ENCODE measurements at places on chromosomes 5 and 9.

DNA sequence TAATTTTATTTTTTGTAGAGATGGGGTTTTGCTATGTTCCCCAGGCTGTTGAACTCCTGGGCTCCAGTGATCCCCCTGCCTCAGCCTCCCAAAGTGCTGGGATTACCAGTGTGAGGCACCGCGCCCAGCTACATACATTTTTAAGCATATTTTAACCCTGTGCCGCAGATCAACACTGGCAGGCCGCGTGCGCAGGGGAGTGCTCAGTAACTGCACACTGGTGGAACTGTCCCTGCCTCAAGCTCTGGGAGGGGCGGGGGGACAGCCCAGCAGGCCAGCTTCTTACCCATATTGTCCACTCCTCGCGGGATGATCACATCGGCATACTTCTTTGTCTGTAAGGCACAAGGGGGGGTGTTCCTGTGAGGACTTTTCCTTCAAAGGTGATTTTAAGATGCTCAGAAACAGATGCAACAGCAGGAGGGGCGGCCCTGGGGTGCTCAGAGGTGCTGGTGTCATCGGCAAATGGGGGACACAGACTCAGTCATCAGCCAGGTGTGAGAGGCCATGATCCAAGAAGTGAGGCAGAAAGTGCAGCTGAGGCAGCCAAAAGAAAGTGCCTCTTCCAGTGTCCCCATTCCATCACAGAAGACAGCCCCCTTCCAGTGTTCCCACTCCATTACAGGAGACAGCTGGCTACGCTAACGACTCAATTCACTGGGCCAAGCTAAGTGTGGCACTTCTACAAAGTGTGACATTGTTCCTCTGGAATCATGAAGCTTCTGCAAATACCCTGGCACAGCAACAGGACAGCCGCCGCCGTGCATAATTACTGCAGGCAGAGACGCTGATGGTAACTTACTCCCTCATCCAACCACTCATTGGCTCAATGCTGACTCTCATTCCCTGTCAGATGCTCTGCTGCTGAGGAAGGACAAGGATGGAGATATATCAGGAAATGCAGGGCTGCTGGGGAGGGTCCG, 5.2 kb downstream of the UCK1 start:
- no peak for DNase-seq

DNA sequence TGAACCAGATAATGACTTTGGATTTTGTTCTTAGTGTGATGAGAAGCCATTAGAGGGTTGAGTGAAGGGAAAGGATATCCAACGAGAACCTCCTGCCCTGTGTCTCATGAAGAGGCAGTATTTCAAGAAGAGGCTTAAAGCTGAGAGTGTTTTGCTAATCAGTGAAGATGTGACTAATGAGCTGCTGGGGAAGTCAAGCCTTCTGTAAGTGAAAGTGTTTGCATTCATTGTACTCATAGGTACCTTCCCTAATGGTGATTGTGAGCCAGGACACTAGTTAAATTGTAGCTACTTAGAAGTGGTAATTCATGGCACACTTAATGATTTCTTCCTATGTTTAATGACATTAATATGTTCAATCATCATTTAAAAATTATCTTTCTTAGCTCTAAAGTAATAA, 23.7 kb downstream of the PIP5K1B start:
- no peak for DNase-seq

- no peak for DNase-seq
Observed at GRCh38 chr9:78273761-78274160, 23.2 kb upstream of the PSAT1 start.

DNA sequence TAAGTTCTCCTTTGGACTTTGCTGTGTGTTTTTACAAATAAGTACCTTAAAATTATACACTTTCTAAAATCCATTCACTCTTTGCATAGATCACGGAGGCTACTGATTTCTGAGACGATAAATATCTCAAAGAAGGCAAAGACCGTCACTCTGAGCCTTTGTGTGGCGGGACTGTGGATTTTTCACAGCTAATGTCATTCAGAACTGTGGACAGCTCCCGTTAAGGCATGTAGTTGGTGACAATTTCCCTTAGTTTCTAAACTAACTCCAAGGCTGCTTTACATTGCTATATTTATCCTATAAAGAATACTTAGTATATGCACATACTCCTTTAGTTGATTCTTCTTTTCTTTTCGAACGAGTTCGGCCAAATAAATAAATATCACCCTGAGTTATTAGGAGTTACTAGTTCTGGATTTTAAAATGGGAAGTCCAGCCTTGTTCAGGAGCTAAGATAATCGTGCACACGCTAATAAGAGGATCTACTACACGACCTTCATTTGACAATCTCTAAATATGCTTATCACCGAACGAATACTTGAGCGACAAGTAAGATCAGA, 1.8 kb downstream of the HCN1 start:
- DNase-seq, result no peak

DNA sequence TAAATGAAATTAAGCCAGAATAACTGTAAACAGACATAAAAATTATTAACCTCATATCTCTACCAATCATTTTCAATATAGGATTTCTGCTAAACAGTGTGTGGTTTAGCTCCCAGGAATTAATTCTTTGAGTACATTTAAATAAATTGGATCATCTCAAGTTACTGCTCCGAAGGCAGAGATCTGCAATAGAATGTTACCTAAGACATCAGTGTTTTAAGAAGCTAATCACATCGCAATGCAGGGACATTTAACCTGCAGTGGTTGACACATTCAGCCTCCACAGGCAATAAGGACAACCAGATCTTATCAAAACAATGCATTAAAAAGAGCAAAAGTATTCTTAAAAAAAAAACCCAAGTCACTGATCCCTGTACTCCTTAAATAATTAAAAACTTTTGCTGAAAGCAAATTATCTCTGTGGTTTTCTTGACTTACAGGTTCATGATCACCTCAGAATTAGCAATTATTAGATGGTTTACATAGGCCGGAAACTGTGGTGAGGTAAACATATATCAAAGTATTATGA, 45.7 kb downstream of the PRDM6 start:
- DNase-seq, result no peak

DNA sequence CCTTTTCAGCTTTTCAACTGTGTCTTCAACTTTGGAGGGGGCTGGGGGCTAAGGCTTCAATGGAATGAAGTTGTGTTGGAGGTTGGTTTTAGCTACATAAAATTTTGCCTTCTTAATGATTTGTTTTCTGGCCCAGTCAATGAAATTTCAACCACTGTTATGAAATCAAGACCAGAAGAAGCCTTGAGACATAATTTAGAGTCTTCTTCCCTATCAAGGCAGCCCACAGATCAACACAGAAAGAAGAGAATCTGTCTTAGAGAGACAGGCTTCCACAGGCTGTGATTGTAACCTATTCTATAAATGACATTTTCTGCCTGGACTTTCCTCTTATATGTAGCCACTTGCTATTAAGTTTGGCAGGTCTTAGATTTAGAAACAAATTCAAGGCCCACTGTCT, 46.5 kb upstream of the ZSWIM6 start:
- no peak for DNase-seq

- no peak for DNase-seq
Observed at GRCh38 chr9:133701981-133702797, 36.0 kb downstream of the SARDH start.

- no peak for DNase-seq
Observed at GRCh38 chr5:139091439-139092156, 106.6 kb downstream of the SIL1 start.

DNA sequence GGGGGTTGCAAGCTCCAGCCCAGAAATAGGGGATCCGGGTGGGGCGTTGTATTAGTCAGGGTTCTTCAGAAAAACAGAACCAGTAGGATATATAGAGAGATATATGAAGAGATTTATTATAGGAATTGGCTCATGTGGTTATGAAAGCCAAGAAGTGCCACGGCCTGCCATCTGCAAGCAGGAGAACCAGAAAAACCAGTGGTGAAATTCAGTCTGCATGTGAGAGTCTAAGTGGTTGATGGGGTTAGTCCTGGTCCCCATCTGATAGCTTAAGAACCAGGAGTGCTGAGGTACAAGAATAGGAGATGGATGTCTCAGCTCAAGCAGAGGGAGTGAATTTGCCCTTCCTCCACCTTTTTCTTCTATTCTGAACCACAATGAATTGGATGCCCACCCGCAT, 123.4 kb upstream of the APC start:
- no peak for DNase-seq

Data from HTR-8/SVneo (cell line).